ENCODE measurements at places on chromosomes 2 and 18.
A peak's percentile ranks its signal among the peaks of the same experiment; 100 is the strongest.

DNA sequence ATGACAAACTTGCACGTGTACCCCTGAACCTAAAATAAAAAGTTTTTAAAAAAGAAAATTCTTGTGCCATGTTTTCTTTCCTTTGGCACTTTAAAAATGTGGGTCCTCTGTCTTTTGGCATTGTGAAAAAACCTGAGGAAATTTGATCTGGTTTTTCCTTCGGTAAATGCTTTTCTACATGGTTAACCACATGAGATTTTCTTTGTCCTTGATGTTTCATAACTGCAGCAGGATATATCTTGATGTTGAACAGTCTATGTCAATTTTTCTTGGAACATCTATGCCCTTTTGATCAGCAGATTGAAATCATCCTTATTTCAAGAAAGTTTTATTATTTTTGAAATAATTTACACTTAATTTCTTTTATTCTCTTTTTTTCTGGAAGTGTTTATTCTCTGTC is 109.1 kb downstream of the TMEM17 start:
- DNase-seq = no peak

GRCh38 chr2:148527488-148528340 is 116.8 kb upstream of the EPC2 start:
- DNase-seq = no peak

DNA sequence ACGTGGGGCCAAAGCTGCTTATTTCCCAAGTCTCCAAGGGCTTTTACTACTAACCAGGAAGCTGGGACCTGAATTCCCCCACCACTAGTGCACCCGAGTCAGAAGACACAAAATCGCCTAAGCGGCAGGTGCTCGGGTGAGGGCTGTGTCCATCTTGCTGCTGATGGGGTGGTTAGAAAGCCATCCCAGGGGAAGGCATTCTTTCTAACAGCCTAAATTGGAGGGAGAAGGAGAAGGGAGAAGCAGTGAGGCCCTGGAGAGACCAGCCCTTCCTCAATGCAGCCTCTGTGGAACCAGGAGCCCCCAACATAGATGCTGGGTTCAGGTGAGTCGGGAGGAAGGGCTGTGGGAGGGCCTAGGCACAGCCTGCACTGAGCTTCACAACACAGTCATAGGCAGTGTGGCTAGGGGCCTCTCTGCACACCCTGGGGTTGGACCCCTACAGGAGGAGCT is 1.9 kb upstream of the PROM2 start:
- DNase-seq = no peak

DNA sequence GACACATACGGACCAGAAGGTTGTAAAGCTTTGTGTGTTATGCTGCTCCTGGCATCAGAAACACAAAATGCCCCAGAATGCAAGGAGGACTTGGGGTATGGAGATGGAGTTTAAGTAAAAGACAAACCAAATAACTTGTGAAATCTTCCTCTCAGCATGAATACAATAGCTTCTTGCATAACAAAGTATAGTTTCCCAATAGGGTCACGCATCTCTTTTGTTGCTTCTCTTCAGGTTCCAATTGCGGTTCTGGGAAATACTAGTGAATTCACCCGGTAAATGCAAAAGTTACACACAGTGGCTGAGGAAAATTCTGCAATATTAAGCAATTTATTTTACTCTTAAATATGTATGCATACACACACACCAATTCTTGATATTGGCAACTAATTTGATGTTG is 339.2 kb upstream of the EPHA4 start:
- no peak for DNase-seq

DNA sequence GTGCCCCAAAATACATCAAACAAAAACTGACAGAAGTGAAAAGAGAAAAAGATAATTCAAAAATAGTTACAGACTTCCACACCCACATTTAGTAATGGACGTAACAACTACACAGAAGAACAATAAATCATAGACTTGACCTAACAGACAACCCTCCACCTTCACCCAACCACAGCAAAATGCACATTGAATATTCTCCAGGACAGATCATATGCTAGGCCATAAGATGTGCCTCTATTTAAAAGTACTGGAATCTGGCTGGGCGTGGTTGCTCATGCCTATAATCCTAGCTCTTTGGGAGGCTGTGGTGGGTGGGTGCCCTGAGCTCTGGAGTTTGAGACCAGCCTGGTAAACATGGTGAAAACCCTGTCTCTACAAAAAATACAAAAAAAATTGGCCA is 20.0 kb downstream of the SLC66A2 start:
- peak; percentile 7 for DNase-seq

- no peak for DNase-seq
Measured at GRCh38 chr2:102618452-102619413, 620 bp upstream of the SLC9A2 start.

- no peak for DNase-seq
Measured at GRCh38 chr2:222693837-222694236, 22.4 kb downstream of the MOGAT1 start.

- no peak for DNase-seq
Measured at GRCh38 chr2:162091325-162092007, 17.5 kb upstream of the DPP4 start.

GRCh38 chr2:36394804-36395203 is 39.2 kb downstream of the CRIM1 start:
- DNase-seq = no peak

- DNase-seq = no peak
Measured at GRCh38 chr2:184504252-184504651, 94.1 kb upstream of the ZNF804A start.

DNA sequence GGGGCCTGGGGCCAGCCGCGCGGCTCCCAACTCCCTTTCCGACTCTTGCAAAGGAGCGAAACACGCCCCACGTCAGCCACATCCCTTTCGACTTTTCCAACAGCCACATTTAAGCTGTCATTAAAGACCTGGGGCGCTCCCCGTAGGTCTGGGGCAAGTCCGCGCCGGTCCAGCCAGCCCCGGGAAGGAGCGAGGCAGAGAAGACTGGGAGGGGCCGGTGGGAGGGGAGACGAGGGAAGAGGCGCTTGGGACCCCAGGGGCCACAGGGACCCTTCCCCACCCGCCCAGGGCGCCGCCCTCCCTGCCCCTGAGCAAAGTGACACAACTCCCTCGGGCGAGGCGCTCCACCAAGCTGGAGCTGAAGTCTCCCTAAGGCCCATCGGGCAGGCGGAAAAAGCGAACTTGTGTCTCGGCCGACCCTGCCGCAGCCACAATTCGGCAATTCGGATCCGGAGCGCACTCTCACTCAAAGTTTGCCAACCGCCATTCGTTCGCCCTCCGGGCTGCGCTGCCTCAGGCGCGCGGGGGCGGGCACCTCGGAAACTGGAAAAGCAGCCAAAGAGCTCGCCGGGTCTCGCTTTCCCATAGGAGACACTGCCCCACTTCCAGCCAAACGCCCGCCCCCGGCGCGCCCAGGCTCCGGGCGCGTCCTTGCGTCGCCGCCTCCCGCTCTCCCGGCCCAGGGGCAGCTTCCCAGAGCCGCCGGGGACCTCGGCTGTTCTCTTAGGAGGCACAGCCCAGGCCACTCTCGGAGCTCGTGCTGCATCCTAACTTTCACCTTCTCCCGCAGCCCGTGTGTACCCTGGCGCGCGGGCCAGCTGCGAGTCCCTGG is 1.1 kb upstream of the KCTD1 start:
- peak; percentile 79 for DNase-seq

DNA sequence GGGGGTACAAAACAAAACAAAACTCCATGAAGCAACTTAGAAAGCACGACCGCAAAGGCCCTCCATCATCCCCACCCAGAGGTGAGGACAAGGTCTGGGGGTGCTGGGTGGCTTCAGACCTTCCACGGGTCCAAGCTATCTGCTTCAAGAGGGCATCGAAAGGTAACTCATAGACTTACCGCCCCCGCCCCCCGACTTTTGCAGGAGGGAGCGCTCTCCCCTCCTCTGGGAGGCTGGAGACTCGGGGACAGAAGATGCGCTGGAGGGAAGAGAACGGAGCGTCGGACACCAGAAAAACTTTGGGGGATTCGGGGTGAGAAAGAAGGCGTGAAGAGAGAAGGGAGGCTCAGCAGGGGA is 300 bp upstream of the STON1 start:
- no peak for DNase-seq

GRCh38 chr2:176325732-176326131 is 56.5 kb downstream of the MTX2 start:
- no peak for DNase-seq

Measured in type B pancreatic cell (in vitro differentiated cells).